Stimulated activated CD4-positive, alpha-beta T cell treated with anti-CD3 and anti-CD28 coated beads, Interleukin-2, amount 100 ng/mL, for 24 hours (primary cell): ENCODE measurements at places on chromosomes 7 and 10.

- DNase-seq: peak; percentile 67
Observed at GRCh38 chr10:70162892-70163201, 7.5 kb downstream of the SAR1A start.

GRCh38 chr7:134643131-134643530 is 3.5 kb upstream of the BPGM start:
- DNase-seq: no peak

DNA sequence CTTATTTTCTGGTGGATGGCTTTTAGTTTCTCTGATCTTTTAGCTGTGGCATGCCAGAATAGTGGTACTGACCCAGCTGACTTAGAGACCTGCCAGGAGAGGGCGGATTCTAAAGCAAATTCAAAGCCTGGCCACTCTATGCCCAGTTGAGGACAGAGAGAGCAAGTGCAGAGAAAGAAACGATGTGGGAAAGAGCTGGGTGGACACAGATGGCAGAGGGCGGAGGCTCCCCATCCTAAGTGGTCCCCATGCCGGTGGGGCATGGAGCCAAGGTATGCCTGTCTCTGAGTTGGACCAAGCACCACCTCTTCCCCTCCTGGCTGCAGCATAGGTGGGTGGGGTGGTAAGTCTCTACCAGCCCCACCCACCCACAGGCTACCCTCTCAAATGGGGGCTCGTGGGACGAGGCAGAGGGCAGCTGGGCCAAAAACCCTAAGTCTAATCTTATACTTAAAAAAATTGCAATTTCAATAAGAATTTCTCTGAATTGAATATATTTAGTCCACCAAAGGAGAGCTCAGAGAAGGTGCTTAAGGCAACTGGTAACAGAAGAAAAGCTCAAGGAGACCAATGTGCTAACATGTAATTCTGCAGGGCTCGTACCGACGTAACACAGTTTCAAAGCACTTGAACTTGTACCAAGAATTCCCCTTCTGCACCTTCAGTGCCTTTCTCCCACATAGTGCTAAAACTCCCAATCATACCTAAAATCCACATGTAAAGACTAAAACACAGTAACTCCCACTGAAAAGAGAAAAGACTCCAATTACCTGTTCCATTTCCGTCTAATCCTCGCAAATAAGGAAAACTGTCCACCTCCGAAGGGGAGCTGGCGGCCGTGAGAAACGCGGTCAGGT is 85.7 kb upstream of the NMT2 start:
- no peak for DNase-seq

- no peak for DNase-seq
Observed at GRCh38 chr7:69219381-69219780, 378.9 kb upstream of the AUTS2 start.

DNA sequence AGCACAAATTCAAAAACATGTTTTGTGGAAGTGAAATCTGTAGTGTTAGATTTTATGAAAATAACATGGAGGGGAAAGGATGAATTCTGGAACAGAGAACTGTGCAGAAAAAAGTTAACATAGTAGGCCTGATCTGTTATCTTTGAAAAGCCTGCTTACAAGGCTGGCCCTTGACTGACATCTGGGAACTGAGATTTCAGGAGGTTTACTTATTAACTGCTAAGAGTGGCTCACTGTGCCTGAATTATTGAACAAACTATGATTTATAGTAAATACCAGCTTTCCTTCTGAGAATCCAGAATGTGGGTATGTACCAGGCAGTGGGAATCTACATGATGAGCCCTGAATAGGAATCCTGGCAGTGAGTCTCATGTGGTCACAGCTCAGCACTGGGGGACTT is 30.5 kb downstream of the NSUN6 start:
- no peak for DNase-seq

- no peak for DNase-seq
Observed at GRCh38 chr10:99341860-99342490, 12.8 kb downstream of the CNNM1 start.

GRCh38 chr7:130940907-130941306 is 206.9 kb upstream of the KLF14 start:
- no peak for DNase-seq

GRCh38 chr7:112132051-112132694 is 74.0 kb downstream of the DOCK4 start:
- DNase-seq: no peak

GRCh38 chr7:155715111-155715805 is 70.8 kb downstream of the RBM33 start:
- no peak for DNase-seq

- DNase-seq: peak; percentile 74
Observed at GRCh38 chr10:80498833-80499741, 38.6 kb upstream of the SH2D4B start.
